Immature natural killer cell (primary cell): ENCODE measurements at places on chromosomes 4 and X. TPM values are rescaled to one million over a fixed set of nuclear protein-coding genes. Genes with fewer than 3 reads are reported as not detected.

DNA sequence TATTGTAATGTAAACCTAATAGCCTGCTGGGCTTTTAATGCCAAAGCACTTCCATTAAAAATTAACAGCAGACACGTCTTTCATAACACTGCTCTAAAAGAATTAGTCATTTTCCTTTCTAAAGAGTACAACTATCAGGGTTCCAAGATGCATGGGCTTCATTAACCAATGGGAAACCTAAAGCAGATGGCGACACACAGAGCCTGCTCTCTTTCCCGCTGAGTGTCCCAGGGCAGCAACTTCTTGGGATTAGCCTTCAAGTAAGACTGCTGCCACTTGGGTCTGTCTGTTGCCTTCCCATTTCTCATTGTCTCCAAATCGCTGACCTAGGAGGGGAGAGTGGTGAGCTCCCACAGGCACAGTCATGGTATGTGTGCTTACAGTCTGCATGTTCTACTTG is 14.0 kb upstream of the PHKA2 start:
- DNase-seq: no peak

The KCNE5 gene
- 0.79 TPM for polyA plus RNA-seq

DNA sequence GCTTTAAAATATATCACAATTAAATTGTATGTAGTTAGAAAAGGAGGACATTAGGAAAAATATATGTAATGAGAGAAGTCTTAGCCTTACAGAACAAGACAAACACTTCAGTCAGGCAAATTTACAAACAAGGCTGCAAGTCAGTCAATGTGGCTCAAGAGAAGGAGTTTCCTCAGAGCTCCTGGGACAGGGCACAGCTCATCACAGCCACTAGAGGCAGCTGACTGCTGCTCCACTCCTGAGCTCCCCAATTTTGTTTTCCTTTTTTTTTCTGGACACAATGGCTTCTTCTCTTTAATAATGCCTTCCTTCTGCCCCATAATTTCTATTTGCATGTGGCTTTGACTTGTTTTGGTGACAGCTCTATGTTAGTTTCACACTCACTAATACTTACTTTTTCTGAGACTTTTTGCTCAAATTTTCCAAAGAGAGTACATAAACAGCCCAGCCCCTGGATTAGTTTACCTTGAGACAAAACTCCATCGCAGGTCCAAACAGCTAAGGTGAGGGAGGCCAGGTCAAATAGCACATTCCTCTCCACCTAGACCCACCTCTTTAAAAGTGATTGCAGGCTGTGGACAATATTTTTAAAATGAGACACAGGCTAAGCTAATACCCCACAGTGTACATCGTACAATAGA is 850.4 kb upstream of the FRG1 start:
- DNase-seq: no peak

GRCh38 chr4:2935762-2936743 is 27.2 kb downstream of the NOP14 start:
- DNase-seq: no peak

DNA sequence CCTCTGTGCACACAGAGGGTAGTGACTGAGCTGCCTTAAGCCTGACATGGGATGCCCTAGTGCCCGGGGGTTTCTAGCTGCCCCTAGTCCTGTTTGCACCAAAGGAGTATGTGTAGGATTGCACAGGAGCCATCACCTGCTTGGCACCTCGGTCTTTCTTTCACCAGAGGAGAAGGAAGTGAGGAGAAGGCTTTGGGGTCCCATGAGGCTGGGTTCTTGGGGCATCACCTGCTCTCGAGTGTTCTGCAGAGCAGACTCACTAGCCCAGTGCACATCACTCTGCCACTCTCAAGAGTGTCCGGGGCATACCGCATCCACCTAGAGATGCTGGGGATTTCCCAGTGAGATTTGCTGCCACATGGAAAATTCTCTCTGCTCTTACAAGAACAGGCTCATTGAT is 40.5 kb upstream of the GPR78 start:
- no peak for DNase-seq

DNA sequence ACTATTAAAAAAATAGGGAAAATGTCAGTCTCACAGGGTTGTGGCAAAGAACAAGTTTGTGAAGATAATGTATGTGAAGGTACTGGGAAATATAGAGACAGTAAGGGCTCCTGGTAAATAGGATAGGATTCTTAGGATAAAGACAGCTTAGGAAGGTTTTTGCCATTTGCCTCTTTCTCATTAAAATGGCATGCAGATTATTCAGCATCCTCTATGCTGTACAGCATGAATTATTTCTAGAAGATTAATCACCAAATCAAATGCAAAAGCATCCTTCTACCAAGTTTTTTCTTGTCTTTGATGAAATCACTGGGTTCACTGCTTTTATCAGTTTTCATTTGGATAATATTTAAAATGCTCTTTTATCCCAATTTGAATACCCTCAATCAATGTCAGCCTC is 142.8 kb downstream of the NDST3 start:
- no peak for DNase-seq

GRCh38 chrX:52865343-52865998 is 2.4 kb downstream of the XAGE3 start:
- no peak for DNase-seq

The MMRN1 gene
- 3.5 TPM for polyA plus RNA-seq

DNA sequence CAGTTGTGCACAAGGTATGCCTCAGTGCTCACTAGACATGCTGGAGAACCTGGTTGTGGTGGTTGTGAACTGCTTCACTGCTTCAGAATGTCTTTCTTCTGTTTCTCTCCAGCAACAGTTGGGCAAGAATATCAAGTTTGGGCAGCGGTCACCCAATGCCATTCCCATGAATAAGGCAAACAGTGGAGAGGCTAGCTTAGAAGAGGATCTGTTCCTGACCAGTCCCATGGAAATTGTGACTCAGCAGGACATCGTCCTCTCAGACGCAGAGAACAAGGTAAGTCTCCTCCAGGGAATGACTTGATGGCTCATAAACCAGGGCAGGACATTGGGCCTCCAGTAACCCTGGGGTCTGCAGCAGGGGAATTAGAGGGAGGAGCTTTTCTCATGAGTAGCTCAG is 79.9 kb downstream of the AASDH start:
- no peak for DNase-seq

- no peak for DNase-seq
These were observed 72.1 kb downstream of the HTRA3 start for GRCh38 chr4:8341691-8342090.

- no peak for DNase-seq
These were observed 205.2 kb upstream of the CASK start for GRCh38 chrX:42128587-42128986.

The MCF2 gene
- polyA plus RNA-seq: 1.3 TPM

DNA sequence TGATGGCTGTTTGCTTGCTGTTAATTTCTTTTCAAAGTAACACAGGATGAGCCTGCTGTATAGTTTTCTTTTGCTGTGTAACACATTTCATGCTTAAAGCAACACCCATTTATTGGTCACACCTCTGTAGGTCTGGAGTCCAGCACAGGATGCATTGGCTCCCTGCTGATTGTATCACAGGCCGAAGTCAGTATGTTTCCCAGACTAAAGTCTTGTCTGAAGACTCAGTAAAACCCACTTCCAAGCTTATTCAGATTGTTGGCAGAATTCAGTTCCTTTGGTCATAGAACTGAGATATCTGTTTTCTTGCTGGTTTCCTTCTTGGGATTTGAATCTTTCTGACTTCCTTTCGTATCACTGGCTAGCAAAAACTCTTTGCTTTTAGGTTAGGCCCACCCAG is 54.3 kb downstream of the LRP2BP start:
- DNase-seq: no peak

The GABRE gene
- polyA plus RNA-seq: not detected

The TFDP3 gene
- polyA plus RNA-seq: not detected

The SASH3 gene
- 270 TPM for polyA plus RNA-seq

DNA sequence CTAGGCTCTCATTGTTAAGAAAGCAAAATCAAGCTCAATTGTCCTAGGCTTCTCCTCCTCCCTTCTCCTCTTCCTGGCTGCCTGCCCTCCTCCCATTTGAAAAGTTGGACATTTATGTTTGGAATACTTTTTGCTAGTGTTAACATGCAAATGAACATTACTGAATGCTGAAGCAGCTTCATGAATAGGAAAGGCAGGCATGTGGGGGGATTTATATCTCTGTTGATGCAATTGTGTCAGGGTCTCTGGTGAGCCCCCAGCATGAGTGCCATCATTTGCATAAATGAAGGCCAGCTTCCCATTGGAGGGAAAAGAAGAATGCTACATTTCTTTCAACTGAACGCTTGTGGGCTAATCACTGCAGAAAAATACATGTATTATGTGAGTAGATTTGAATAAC is 160.1 kb upstream of the NDST3 start:
- DNase-seq: no peak

The HTRA3 gene
- polyA plus RNA-seq: not detected

DNA sequence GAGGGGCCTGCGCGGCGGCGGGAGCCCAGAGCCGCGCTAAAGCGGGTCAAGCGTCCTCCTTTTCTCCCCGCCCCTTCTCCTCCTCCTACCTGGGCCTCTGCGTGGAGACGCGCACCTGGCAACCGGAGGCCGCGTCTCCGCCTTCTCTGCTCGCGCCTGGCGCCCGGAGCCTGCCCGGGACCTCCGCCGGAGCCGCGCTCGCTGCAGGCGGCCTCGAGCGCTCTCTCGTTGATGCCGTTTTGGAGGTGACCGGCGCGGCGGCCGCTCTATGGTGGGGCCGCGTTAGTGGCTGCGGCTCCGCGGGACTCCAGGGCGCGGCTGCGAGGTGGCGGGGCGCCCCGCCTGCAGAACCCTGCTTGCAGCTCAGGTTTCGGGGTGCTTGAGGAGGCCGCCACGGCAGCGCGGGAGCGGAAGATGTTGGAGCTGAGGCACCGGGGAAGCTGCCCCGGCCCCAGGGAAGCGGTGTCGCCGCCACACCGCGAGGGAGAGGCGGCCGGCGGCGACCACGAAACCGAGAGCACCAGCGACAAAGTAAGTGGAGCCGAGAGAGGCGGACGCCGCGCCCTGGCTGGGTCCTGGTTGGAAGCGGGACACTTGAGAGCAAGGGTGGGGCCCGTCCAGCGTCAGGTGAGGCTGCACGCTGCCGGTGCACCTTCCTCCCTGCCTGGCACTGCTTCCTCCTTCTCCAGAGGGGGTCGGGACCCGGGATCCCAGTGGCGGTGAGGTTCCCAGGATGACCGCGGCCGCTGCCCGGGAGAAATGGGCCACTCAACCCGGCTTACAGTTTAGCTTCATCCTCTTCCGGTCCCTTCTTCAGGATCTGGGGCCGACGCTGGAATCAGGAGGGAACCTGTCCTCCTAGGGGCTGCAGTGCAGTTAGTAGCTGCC is at the start of gene CDS1:
TSS of gene CDS1 (plus strand) at position 140 of the 888 bp plus-strand sequence. CDS start at position 415, 275 bp downstream.
- DNase-seq: no peak

GRCh38 chrX:100864657-100865391 is 9.3 kb downstream of the NOX1 start:
- no peak for DNase-seq

The CXCL8 gene
- 1.8 TPM for polyA plus RNA-seq

The XK gene
- polyA plus RNA-seq: not detected

The UGT2B15 gene
- polyA plus RNA-seq: not detected

- DNase-seq: peak; percentile 20
These were observed 35.4 kb downstream of the FABP2 start for GRCh38 chr4:119286377-119287002.

The THAP9 gene
- 1.5 TPM for polyA plus RNA-seq

DNA sequence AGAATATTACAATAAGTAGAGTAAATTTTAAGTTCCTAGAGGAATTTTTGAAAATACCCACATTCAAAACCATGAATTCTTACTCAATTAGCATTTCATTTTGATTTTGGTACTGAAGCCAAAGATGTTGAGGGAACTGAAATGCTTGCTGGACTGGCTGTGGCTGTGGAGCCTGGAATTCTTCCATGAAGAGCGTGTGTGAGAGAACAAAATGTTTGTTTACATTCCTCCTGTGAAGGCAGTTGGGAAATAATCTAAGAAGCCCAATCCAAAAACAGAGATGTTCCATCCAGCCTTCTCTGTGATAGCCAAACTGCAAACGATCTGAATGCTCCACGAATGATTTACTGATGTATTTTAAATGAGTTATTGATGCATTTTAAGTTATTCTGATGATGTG is 3.8 kb upstream of the ADH1B start:
- no peak for DNase-seq

GRCh38 chr4:100789991-100790390 is 272.2 kb upstream of the EMCN start:
- DNase-seq: no peak

The PDZD4 gene
- 11.4 TPM for polyA plus RNA-seq

DNA sequence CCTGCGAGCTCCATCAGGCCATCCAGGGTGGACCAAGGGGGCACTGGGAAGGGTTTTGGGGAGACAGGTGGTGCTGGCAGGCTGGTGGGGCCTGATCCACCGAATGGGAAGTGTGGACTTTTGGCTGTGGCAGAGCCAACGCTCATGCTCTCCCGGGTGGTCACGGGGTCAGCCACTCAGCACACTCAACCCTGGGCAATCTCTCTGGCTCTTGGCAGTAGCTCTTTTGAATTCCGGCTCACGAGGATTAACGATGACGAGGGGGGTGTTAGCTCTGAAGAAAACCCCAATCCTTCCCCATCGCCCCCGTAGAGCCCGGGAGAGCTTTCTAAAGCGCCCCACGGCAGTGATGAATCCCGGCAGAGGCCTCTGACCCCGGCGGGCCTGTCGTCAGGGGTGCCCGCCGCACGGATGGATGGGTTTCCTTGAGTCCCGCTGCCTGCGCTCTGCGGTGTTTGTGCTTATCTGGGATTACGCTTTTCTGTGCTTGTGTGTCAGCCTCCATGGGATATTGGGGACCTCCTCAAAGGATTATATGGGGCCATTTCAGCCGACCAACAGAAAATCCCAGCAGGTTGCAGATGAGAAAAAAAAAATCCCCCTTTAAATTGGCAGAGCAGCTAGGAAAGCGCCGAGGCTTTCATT is 156.8 kb upstream of the PSAPL1 start:
- no peak for DNase-seq

DNA sequence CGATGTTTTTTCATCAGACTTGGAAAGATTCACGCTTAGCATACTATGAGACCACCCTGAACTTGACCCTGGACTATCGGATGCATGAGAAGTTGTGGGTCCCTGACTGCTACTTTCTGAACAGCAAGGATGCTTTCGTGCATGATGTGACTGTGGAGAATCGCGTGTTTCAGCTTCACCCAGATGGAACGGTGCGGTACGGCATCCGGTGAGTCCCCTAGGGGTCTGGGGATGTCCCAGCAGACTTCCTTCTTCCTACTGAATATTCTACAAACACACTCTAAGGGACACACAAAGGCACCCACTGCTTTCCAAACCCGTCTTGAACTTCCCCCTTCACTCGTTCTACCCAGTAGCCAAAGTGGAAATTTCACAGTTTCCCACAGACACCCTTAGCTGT is 9.3 kb downstream of the GABRQ start:
- DNase-seq: no peak

DNA sequence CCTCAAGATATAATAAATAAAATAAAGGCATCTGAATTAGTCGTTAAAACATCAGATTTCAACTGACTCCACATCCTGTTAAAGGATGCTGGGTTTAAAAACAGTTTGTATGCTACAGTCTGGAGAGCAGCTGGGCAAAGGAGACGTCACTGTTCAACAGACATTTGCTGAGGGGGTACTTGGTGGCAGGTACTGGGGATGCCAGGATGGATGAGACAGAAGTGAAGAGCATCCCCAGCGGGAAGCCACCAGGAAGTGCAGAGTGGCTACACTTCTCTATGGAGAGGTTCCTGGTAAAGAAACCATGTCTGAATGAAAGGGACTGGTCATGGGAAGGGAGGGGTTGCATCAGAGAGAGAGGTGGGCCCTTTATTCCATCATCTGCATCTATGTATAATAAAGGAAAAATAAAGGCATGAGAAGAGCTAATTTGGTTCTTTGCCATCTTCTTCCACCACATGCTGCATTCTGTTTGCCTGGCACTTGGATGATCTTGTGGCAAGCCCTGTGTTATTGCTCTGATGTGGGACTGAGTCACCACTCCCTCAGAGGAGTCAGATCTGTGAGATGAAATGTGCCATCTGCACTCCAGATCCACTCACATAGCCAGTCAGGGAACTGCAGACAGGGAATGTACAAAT is 145.0 kb downstream of the SOWAHB start:
- DNase-seq: no peak
